Stimulated activated CD8-positive, alpha-beta memory T cell treated with anti-CD3 and anti-CD28 coated beads, Interleukin-7, amount 100 ng/mL, for 1 hour (primary cell): ENCODE measurements at places on chromosomes 4 and X.

GRCh38 chr4:152247271-152247975 lies 288.5 kb downstream of the FBXW7 start:
- DNase-seq = no peak

DNA sequence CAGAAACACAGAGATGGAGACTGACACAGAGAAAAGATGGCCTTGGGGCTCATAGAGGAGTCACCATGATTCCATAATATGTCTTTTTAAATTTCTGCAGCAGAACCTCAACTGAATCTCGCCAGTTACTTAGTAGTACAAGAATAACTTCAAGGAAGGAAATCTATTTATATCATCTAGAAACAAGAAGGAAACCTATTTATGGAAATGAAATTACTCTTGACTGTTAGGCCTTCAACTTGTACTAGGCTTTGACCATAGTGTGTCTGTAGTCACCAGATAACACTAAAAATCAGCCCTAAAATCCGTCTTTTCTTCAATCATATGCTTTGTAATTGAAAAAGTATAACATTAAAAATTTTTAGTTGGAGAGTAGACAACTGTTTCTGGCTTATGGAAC lies 740.4 kb downstream of the TRIML1 start:
- DNase-seq = no peak

DNA sequence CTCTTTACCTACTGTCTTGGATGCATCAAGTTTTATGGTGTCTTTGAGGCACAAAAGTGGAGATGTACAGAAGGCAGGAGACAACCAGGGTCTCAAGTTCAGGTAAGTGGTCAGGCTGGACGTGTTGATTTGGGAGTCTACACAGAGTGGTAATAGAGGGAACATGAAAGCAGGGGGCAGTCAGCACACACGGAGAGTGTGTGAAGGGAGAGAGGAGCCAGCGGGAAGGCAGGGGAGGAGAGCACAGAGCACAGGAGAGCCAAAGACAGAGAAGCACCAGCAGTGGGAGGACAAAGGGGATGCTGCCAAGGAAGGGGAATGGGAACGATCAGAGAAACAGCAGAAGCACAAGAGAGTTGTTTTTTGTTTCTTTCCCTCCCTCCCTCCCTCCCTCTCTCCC lies 32.9 kb downstream of the TMEM150C start:
- DNase-seq = no peak

GRCh38 chr4:84792366-84793301 lies 173.9 kb downstream of the WDFY3 start:
- no peak for DNase-seq

- DNase-seq = no peak
Measured at GRCh38 chr4:142776026-142776425, 70.1 kb downstream of the INPP4B start.

DNA sequence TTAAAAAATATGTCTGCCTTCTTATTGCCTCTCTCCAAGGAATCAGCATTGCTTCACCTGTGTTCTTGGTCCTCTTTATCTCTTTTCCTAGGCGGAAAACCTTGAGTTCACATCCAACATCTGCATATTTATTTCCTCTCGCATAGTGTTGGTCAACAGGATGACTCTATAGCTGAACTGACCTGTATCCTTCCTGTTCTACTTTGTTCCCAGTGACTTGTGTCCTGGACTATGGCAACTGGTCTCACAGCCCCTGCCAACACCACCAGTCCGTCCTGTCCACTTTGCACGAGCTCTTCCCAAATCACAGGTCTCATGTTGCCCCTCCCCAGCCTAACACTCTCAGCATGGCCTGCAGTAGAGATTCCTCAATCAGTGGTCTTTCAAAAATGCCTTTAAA lies 2.0 kb downstream of the DIPK2B start:
- no peak for DNase-seq

GRCh38 chrX:130395341-130395740 lies 6.4 kb upstream of the RBMX2 start:
- no peak for DNase-seq

DNA sequence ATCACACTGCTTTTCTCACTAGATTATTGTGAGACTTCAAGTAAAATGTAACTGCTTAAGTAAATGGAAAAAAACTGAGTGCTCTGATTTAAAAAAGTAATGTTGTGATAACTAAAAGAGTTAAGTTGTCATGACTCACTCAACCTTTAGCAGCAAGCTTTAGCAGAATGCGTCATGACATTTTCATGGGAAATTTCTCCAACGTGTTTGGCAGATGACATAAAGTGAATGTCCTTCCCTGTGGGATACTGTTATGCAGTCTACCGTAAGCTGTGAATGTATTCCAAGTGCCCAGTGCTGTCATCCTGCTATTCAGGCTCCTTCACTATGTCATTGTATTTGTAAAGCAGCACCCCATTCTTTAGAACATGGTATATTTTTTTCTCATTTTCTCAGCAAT lies 136.2 kb downstream of the CPXCR1 start:
- DNase-seq = no peak

GRCh38 chrX:153351981-153352380 lies 18.0 kb downstream of the ZNF275 start:
- no peak for DNase-seq

GRCh38 chrX:37818031-37818430 lies 29.3 kb downstream of the DYNLT3 start:
- no peak for DNase-seq

DNA sequence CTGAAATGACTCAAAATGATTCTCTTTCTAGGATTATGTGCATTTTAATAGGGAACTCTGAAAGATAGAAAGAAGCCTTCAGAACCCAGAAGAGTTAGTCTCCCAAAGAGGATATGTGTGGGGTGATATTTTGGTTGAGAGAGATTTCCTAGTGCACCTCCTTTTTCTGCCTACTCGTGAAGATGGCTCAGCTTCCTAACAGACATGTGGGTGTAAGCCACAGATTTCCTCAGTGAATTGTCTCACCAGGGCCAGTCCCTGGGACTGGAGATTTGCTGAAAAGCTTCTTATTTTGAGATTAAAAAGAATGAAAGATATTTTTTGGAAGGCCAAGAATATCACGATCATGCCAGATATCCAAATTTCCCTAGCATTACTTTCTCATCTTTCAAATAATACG lies 42.8 kb downstream of the MAGEB17 start:
- DNase-seq = no peak

DNA sequence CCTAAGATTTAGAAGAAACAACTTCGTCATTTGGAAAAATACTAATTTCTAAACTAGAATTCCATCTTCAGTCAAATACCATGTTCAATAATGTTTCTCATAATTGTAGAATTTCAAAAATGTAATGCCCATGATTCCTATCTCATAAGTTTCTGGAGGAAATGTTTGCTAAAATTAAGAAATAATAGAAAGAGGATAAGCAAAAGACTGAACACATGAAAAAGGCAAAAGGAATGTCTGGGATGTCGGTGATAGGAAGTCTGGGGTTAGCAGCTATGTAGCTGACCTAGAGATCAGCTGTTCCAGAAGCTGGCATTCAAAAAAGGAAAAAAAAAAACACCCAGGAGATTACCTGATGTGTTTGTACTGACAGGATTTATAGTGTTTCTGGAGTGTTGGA lies 18.9 kb upstream of the PCDH10 start:
- DNase-seq = no peak

DNA sequence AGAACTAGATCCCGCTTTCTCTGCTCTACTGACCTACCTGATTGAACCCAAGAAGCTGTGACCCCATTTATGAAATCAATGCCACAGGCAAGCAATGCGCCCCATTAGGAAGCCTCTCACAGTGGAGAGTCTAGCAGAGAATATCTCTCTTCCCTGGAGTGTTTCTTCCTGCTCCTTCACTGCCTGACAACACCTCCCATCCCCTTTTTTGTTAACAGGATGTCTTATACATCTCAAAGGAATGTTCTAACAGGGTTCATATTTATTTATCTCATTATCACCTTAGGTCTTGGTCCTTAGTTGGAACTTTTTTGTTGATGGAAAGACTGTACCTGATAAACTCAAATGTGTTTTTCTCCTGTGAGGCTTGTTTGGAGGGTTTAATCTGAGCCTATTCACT lies 35.5 kb downstream of the SLIT2 start:
- no peak for DNase-seq

DNA sequence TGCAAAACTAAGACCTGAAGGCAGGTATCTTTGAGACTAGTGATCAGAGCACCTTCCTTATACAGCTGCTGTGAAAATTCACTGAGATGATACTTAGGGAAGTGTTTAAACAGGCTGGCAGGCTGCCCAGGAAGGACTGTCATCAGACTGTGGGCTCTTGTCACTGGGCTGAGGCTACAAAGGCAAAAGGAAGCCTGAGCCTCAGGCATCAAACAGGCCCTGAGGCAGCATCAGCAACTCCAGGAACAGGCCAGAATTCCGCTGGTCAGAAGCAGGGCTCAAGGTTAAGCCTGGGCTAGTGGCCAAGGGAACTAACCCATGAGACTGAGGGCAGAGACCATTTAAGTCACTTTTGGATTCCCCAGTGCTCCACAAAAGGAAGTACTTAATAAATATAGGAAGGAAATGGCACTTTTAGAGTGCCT lies 12.8 kb downstream of the PJA1 start:
- no peak for DNase-seq

- DNase-seq = no peak
Measured at GRCh38 chrX:23003116-23003515, 3.4 kb downstream of the DDX53 start.

GRCh38 chr4:119048446-119048845 lies 87.2 kb upstream of the MYOZ2 start:
- DNase-seq = no peak

GRCh38 chrX:48890934-48891401 lies 6.6 kb downstream of the TIMM17B start:
- DNase-seq = no peak

GRCh38 chrX:20527558-20528011 lies 260.9 kb upstream of the RPS6KA3 start:
- no peak for DNase-seq

DNA sequence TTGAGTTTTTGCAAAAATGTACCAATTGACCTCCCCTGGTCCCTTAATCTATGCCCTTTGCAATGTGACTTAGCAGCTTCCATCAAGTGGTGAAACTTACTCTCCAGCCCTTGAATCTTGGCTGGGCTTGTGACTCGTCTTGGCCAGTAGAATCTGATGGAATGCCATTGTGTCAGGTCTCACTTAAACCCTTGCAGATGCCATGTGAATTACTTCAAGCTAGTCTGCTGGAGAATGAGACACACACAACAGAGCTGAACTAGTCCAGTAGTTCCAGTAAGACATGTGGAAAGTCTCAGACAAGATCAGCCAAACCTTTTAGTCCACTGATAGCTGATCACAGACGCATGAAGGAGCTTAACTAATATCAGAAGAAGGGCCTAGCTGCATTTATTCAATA lies 567.8 kb upstream of the CPEB2 start:
- DNase-seq = no peak

- no peak for DNase-seq
Measured at GRCh38 chr4:151728006-151728405, 32.8 kb downstream of the GATB start.

GRCh38 chr4:185771711-185772390 lies 40.1 kb downstream of the SORBS2 start:
- DNase-seq = no peak

GRCh38 chrX:126063984-126064383 lies 102.1 kb downstream of the DCAF12L2 start:
- no peak for DNase-seq
